Bladder microvascular endothelial cell (primary cell): ENCODE measurements at places on chromosomes 3 and 15. TPM values are rescaled to one million over a fixed set of nuclear protein-coding genes. Genes with fewer than 3 reads are reported as not detected.

The SIDT1 gene
- not detected in 2 replicates for total RNA-seq

The PLA2G4E gene
- not detected in 2 replicates for total RNA-seq

The RYR3 gene
- under 0.01 TPM in 1 of 2 replicates, not detected in the other for total RNA-seq

The UACA gene
- 219 and 441 TPM in 2 replicates for total RNA-seq

The SYNPR gene
- not detected in 2 replicates for total RNA-seq

The FAM107A gene
- total RNA-seq, result 1.8 and 13.9 TPM in 2 replicates

The GOLGA6D gene
- total RNA-seq, result under 0.01 TPM in 1 of 2 replicates, not detected in the other

The ULK3 gene
- 13.3 and 33.2 TPM in 2 replicates for total RNA-seq

The MKRN2OS gene
- not detected in 2 replicates for total RNA-seq

The TPRG1 gene
- total RNA-seq, result not detected in 2 replicates

The GNAT1 gene
- total RNA-seq, result not detected in 2 replicates

The ACAN gene
- total RNA-seq, result 0.25 and 8.9 TPM in 2 replicates

The TP63 gene
- total RNA-seq, result under 0.01 and 0.31 TPM in 2 replicates
